ENCODE measurements at places on chromosomes 6 and 20.

DNA sequence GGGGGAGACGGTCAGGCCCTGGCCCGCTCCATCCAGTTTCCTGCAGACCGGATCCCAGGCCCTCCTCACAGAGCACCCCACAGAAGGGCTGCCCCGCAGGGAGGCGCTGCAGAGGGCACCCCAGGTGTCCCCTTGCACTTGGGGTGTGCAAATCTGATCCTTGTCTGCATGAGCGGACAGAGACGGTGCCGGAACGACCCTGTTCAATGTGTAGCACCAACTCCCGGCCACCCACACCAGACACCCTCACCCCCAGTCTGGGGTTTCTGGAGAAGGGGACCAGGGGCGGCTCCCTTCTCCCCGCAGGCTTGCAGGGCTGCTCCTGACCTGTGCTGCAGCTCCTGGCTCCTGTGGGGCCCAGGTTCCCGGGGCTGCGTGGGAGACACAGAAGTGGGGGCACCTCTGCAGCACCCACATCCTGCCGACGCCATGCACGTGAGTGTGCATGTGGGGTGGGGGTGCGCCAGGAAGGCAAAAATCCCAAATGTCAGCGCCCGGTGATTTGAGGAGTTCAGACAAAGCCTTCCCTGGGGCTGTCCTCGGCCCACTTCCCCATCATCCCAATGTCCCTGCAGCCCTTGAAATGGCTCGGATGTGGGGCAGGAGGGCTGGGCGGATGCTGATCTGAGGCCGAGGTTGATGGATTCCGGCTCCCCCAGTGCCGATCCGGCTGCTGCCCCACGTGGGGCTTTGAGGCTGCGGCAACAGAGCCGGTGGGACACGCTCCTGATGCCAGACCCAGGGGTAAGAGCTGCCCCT lies 85.3 kb upstream of the BHLHE23 start:
- DNase-seq = no peak

DNA sequence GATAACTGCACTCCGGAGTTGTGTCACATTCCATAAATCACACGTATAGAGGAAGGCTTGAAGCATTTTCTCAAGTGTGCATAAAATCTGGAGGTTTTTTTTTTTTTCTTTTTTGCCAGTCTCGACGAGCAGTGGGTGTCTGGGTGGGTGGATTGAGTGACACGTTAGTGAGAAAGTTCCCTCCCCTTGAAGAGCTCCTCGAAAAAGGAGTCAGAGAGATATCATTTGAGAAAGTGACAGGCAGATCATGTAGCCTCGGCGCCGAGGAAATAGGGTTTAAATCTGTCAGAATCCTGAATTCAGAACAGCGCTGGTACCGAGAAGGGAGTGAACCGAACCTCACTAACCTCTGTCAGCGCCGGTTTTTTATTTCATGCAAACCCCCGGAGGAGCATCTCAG lies 269.5 kb upstream of the ARID1B start:
- no peak for DNase-seq

- no peak for DNase-seq
Measured at GRCh38 chr6:44855562-44856411, 468.3 kb downstream of the CDC5L start.

- DNase-seq = no peak
Measured at GRCh38 chr20:41014561-41015088, 14.0 kb upstream of the TOP1 start.

- no peak for DNase-seq
Measured at GRCh38 chr20:8330785-8331695, 199.0 kb downstream of the PLCB1 start.

DNA sequence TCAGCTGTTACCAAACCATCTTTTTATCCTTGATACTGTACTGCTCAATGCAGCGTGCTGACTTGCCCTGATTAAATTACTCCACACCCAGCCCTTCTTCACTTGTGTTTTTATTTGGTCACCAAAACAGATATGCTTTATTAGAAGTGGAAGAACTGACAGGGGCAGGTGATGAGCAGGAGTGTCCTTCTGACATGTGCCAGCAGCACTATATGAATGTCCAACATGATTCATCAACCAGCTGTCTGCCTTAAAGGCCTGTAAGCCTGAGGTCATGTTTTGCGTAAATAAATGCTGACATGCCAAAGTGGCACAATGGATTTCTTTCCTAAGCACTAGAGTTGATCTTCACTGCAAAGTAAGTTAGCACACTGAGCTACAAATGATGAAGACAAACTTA lies 15.4 kb downstream of the POPDC3 start:
- no peak for DNase-seq

GRCh38 chr6:139376604-139377218 lies 2.3 kb upstream of the CITED2 start:
- peak; percentile 68 for DNase-seq

Data from left colon (tissue), 2 donors.